ENCODE measurements at places on chromosomes 3 and 15.

DNA sequence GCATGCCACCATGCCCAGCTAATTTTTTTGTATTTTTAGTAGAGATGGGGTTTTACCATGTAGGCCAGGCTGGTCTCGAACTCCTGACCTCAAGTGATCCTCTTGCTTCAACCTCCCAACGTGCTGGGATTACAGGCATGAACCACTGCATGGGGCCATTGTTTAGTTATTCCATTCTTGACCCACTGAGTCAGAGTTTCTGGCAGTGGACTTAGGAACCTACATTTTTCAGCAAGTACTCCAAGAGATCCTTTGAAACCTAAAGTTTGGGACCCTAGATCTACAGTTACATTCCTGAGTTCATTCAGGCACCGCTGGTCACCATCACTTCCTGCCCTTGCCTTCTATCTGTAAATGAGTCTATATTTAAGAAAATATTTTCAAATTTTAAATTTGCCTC, 1.4 kb upstream of the TNFSF10 start:
- DNase-seq: no peak

- DNase-seq: no peak
Measured at GRCh38 chr15:63044077-63044644, 1.6 kb downstream of the TPM1 start.

GRCh38 chr15:74696808-74697207, 984 bp upstream of the EDC3 start:
- no peak for DNase-seq

- DNase-seq: no peak
Measured at GRCh38 chr3:100082714-100083113, 31.6 kb downstream of the FILIP1L start.

GRCh38 chr3:139559541-139559940, 20.0 kb upstream of the RBP1 start:
- no peak for DNase-seq

- no peak for DNase-seq
Measured at GRCh38 chr15:99478977-99479376, 86.8 kb upstream of the MEF2A start.

GRCh38 chr3:127375151-127375930, 87.5 kb upstream of the PRR20G start:
- DNase-seq: no peak

DNA sequence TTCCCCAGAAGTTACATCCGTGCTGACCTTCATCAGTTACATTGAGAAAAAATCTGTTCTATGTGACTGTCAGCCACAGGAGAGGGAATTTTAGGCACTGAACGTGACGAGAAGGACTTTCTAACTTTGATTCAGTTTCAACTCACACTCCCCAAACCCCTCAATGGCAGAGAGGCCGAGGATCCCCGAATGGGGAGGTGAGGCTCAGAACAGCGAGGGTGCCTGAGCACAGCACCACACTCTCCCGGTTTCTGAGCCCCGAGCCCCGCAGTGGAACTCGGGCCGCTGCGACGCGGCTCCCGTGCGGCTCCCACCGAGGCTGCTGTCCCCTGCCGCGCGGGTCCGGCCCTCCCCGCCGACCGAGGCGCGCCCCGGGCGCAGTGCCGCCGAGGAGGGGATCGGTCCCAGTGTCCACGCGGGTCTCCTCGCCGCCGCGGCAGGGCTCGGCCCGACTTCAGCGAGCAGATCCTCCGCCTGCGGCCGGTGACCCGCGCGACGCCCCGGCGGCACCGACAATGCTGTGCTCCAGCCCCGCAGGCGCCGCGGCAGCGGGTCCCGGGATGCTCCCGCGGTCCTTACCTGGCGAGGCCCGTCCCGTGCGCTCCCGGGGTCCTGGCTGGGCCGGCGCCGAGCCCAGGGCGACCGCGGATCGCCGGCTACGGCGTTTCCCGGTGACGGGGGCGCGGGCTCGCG, 439 bp downstream of the CTXND1 start:
- DNase-seq: no peak

DNA sequence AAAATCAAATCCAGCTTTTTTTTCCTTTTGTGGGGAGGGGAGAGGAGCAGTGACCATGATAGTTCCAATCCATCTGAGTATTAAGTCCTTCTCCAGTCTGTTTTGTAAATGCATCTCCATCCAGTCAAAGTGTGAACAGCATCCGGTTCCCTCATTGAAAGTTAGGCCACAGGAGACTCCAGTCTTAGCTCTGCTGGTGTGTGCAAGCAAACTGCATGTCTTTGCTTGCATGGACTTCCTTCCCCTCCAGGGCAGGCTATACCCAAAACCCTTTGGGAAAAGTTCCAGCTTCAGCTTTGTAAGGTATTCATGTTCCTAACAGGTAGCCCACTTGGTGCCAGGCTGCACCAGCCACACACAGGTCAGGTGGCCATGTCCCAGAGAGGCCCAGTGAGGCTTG, 3.1 kb upstream of the MAN2C1 start:
- DNase-seq: no peak

DNA sequence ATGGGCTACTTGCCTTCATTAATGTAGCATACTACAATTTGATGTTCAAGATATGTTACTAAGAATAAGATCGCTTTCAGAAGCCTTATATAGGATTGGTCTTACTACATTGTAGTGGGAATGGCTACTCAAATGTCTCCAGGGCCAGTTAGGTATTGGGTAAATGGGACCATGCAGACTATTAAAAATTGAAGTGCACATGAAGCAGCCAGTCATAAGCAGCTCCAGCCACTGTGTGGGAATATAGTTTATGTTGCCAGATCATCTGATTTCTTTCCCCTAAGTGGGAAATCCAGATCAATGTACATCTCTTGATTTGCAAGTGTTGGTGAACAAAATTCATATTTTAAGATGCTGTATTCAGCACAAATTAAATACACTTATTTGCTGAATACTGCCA, 5.1 kb downstream of the CTNNB1 start:
- DNase-seq: no peak

- no peak for DNase-seq
Measured at GRCh38 chr3:126256251-126256650, 75.9 kb upstream of the ALDH1L1 start.

DNA sequence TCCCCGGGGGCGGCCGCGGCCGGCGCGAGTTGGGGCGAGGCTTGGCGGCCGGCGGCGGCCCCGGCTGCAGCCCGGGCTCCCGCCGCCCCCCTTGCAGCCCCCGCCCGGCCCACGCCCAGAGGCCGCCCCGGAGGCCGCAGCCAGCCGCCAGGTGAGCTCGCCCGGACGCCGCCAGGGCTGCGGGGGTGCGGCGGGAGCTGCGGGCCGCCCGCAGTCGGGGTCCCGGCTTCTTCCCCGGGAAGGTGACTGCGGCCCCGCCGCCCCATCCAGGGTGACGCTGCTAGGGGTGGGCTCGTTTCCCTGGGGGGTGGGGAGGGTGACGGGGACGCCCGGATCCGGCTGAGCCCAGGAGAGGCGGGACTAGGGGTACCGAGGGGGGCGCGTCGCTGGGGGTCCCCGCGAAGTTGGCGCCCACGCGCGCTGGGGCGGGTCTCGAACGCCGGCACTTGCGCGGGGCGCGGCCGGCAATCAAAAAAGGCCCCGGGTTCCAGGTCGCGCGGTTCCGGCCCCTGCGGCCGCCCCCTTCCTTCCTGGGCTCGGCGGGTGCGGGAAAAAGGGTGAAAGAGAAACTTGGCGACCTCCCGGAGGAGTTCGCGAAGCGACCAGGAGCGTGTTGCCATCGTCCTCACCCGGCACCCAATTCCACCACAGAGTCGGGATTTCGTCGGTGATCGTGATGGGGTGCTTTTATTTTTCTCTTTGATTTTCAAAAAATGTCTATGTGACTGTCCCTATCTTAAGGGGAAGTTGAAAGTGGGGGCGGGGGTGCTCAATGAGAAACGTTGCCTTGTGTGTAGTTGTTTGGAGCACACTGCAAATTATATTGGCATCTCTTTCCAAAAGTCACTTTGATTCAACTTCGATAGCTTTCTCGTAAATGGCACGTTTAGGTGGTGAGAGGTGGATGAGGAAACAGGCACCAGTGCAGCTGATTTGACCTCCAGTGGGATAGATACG, 619 bp downstream of the ATXN7 start:
- peak; percentile 20 for DNase-seq

GRCh38 chr3:165070682-165071081, 7.6 kb downstream of the SI start:
- no peak for DNase-seq

GRCh38 chr3:101838691-101839090, 10.6 kb upstream of the NFKBIZ start:
- no peak for DNase-seq

DNA sequence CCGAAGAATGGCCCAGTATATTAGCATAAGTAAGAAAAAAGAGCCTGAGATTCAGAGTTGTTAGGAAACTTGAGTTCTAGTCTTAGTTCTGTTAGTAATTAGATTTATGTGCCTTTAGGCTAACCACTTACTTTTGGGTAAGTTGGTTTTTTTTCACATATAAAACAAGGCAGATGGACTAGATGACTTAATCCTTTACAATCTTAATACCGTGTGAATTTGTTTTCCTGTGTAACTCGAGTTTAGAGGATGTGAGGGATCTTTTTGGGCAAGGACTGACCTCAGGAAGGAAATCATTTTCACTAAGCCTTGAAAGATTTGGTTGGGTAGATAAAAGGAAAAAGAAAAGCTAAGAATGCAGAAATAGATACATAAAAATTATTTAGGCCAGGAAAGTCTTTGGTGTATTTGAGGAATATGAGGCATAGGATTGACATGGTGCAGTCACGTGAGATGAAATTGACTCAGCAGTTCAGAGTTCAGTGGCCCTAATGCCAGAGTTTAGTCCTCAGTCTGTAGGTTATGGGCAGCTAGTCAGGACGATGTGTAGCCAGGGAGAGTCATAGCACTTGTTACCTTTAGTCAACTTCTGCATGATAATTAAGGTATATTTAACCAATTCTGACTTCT, 34.6 kb downstream of the PAK2 start:
- no peak for DNase-seq

DNA sequence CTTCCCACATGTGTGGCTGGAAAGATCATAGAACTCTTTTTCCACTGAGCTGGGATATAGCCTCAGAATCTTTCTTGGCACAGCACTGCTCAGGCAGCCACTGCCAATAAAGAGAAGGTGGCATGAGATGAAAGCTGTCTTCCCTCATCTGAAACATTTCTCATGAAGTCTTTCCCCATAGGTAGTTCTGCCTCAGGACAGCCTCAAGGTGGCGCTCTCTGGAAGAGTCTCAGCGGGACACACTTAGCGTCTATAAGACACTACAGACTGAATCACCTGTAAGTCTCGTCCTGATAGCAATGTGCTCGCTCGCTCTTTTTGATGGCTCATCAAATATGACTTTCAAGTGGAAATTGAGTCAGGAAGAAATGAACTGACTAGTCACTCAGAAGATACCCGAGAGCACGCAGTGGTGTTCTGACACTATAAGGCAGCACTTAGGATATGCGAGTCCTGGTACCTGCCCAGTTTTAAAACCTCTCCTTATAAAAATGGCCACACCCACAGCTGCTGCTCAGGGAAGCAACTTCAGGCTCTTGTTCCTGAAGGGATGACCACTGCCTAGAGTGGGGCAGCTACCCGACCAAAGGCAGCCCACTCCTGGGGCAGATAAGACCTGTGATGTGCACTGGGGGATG, 269.5 kb downstream of the SUCLG2 start:
- DNase-seq: no peak

- DNase-seq: no peak
Measured at GRCh38 chr3:181721046-181721875, 9.5 kb downstream of the SOX2 start.

GRCh38 chr3:69900331-69900730, 99.2 kb upstream of the SAMMSON start:
- DNase-seq: no peak

- DNase-seq: peak; percentile 62
Measured at GRCh38 chr3:46812237-46812791, 50.9 kb downstream of the MYL3 start.

DNA sequence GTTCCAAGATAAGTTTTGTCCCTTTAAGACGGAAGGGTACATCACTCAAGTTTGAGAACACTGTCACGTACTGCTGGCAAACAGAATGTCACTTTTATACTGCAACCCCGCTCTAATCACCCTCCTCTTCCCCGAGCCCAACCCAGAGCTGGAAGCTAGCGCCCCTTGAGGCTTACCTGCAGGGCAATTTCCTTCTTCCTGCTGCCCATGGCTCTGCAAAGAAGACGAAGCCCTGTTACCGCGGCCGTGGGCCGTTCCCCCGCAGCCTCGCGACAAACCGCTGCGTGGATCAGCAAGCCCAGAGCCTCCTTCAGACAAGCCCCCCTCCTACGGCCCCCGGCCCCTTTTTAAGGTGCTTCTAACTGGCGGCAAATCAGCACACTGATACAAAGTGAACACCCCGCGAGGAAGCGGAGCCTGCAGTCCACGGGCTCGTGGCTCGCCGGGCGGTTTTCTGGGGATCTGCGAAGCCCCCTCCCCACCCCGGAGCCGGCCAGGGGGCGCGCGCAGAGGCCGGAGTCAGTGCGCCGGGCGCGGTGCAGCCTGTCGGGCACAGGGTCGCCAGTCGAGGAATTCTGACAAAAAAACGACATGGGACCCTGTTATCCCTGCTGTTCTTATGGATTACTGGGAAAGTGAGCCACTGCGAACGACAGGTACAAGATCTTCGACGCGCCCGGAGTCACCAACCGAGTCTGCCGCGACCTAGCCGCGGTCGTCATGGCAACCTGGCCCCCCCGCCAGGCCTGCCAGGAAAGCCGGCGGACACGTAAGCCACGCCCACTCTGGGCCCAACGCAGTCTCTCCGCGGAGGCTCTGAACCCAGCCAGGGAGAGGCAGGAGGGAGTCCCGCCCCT, at the start of gene NME9:
Gene NME9 (minus strand): TSS at position 725 of the 857 bp plus-strand sequence. CDS start 516 bp downstream, at position 209.
- DNase-seq: peak; percentile 79

GRCh38 chr3:14001136-14001535, 121.3 kb upstream of the WNT7A start:
- no peak for DNase-seq

- no peak for DNase-seq
Measured at GRCh38 chr15:88535100-88535499, 11.4 kb downstream of the DET1 start.

- DNase-seq: no peak
Measured at GRCh38 chr3:128588147-128588546, 62.5 kb downstream of the RPN1 start.

- DNase-seq: no peak
Measured at GRCh38 chr3:20648294-20648693, 462.3 kb upstream of the SGO1 start.

DNA sequence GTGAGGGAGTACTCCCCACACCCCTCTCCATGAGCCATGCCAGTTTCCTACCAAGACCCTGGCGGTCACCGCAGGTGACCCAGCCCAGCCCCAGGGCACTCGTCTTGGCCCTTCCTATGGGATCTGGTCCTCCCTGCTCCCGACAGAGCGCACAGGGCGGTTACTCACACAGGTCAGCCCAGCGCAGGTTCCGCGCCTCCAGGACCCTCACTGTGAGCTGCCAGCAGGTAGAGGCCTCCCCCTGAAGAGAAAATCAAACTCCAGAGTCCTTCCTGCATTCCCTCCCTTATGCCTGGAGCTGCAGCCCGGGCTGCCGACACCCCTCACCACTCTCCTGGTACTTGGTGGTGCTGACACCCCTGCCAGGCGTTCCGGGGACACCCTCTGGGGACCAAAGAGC, 6.9 kb downstream of the PLA2G4D start:
- no peak for DNase-seq

GRCh38 chr3:94440767-94441493, 378.1 kb downstream of the NSUN3 start:
- DNase-seq: no peak
